ENCODE measurements at places on chromosomes 3 and 15.
A peak's percentile ranks its signal among the peaks of the same experiment; 100 is the strongest.

DNA sequence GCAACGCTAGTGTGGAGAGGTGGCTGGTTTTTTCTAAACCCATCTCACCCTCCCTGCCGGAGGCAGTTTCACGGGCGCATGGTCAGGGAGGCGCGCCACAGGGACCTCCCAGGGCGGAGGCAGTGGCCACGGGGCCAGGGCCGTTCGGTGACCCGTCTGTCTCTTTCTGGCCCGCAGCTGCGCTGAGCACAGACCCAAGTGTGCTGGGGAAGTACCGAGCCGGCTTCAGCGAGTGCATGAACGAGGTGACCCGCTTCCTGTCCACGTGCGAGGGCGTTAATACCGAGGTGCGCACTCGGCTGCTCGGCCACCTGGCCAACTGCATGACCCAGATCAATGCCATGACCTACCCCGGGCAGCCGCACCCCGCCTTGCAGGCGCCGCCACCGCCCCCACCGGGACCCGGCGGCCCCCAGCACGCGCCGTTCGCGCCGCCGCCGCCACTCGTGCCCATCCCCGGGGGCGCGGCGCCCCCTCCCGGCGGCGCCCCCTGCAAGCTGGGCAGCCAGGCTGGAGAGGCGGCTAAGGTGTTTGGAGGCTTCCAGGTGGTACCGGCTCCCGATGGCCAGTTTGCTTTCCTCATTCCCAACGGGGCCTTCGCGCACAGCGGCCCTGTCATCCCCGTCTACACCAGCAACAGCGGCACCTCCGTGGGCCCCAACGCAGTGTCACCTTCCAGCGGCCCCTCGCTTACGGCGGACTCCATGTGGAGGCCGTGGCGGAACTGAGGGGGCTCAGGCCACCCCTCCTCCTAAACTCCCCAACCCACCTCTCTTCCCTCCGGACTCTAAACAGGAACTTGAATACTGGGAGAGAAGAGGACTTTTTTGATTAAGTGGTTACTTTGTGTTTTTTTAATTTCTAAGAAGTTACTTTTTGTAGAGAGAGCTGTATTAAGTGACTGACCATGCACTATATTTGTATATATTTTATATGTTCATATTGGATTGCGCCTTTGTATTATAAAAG, 1.8 kb downstream of the HES1 start:
- peak; percentile 66 for DNase-seq

- peak; percentile 32 for DNase-seq
These were observed 436 bp downstream of the ADPGK start for GRCh38 chr15:72783004-72783639.

DNA sequence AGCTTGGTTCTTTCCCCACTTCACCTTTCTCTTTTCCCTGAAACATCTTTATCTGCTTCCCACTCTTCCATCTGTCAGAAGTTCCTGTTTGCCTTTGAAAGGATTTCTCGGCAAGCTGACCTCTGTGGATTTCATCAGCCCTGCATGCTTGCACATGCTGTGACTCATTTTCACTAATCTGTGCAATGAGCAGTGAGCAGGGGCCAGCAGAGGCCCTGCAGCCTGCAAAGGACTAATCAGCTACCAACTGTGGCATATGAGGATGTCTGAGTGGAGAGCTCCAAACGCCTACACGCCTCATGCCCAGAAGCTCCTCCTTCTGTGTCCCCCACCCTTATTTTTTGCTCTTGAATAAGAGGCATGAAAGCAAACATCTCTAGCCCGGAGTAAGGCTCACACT, 333.0 kb upstream of the SEMA6D start:
- peak; percentile 69 for DNase-seq

DNA sequence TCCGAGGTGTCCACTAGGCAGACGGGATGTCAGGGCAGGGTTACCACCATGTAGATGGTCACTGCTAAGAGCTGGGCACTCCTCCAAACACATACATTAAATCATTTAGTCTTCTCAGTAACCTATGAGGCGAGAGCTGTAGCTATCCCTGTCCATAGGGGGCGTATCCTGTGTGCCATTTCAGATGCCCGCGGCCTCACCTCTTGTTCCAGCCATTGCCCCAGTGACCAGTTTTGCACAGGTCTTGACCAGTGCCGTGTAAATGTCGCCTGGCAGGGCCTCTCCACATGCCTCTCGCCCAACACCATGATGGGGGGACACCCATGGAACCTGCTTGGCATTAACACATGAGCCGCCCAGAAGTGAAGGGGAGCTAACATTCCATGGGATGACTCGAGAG, 20.8 kb upstream of the SRP14 start:
- no peak for DNase-seq

- no peak for DNase-seq
These were observed 251.9 kb downstream of the TJP1 start for GRCh38 chr15:29570121-29570947.

DNA sequence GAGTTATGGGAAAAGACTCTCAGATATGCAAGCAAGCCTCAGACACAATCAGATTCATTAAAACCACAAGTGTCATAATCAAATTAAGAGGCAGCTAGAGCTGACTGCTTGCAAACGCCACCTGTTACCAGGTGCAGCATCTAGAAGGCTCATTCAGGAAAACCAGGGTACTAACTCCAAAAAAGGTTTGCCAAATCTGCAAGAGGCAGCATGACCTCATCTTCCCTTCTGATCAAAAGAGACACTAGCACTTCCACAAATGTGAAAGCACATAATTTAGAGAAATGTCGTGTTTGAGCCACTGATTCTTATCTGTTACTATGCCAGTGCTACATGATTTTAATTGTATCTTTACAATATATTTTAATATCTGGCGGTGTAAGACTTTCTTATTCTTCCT, 123.3 kb upstream of the NANOGP8 start:
- DNase-seq, result no peak

DNA sequence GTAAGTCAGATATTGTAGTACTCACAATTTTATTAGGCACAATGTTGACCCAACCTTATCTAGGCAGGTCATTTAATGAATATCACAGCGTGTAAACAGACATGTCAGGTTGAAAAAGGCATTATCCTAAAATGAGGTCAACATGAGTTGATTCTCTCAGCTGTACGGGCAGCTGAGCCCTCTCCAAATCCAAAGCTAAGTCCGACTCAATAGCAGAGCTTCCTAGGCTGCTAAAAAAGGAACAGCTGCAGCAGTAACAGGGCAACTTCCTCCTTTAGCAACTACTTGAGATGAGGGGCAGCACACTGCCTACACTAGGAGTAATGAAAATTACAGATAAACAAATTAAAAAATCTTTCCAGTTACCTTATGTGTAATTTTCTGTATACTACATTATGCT, 189.2 kb downstream of the CADM2 start:
- no peak for DNase-seq

DNA sequence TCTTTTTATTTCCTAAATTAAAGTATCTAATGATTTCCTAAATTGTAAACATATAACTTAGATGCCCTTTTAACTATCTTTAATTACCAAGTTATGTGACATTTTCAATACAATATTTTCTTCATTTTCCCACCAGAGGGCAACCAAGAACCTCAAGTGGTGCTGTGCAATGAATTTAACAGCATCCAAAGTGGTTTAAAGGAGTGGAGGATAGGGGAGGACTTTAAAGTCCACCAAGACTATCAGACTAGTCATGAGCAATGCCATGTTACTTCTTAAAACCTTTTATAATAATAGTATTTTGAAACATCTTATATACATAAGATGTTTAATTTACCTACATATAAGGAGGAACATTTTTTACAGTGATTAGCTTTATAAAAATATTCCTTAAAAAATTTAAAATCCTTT, 74.4 kb downstream of the DLG1 start:
- DNase-seq, result peak; percentile 42

- DNase-seq, result no peak
These were observed 687.9 kb downstream of the SQOR start for GRCh38 chr15:46322753-46323152.

DNA sequence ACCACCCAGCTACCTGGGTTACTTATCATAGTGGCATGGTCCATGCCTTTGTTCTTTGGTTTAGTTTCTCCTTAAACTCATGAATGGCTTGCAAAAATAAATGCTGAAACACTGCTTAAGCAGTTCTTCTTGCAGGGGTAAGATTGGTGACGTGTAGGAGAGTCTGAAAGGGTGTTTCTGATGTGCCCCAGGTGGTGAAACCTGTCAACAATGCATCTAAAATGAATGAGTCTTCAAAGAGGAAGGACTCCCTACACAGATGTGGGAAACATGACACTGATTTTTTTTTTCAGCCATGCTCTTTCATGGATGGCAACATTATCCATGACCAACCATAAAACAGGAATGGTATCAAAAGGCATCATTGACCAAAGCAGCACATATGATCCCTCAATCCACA, 72.0 kb downstream of the KCNH8 start:
- DNase-seq, result no peak

DNA sequence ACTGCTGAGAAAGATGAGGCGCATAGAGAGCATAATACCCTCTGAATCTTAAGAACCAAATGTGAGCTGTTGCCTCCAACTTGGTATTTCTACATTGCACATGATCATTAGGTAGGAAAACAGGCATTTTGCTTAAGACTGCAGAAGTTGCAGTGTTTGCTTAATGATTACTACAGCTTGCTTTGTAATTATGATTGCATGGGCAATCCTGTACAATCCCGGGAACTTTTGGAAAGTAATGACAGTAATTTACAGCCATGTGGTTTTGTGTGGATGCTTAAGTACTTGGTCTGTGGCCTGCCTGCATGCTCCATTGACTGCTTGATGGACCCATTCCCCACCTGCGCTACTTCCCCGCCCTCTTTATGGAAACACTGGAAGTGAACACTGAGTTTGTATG, 301.1 kb downstream of the DIPK2A start:
- DNase-seq, result no peak

- DNase-seq, result peak; percentile 55
These were observed 23.1 kb upstream of the MCCC1 start for GRCh38 chr3:183122257-183122932.

Data from hepatic stellate cell (primary cell).